Hematopoietic multipotent progenitor cell (in vitro differentiated cells): ENCODE measurements at places on chromosomes 3 and 15. TPM values are rescaled to one million over a fixed set of nuclear protein-coding genes. Genes with fewer than 3 reads are reported as not detected.

Gene ADIPOQ
- under 0.01 TPM for total RNA-seq

Gene IL17RE
- 1.9 TPM for total RNA-seq

Gene CCR1
- total RNA-seq: 1.3 TPM

Gene FAM107A
- under 0.01 TPM for total RNA-seq

Gene LRRC2
- under 0.01 TPM for total RNA-seq

Gene DGKG
- 6.2 TPM for total RNA-seq

Gene UROC1
- under 0.01 TPM for total RNA-seq

Gene ALDH1A2
- total RNA-seq: not detected

- DNase-seq: peak; percentile 18
These were observed 1.3 kb upstream of the MEF2A start for GRCh38 chr15:99564221-99565048.

GRCh38 chr3:197023998-197024651, 5.5 kb downstream of the MELTF start:
- no peak for DNase-seq

GRCh38 chr3:123126031-123126430, 59.2 kb downstream of the PDIA5 start:
- no peak for DNase-seq

- no peak for DNase-seq
These were observed 59.0 kb upstream of the PPARG start for GRCh38 chr3:12229896-12230295.

GRCh38 chr3:163890661-163891060, 1187.6 kb downstream of the SI start:
- DNase-seq: no peak

GRCh38 chr15:62832231-62832630, 210.3 kb upstream of the TPM1 start:
- DNase-seq: no peak

DNA sequence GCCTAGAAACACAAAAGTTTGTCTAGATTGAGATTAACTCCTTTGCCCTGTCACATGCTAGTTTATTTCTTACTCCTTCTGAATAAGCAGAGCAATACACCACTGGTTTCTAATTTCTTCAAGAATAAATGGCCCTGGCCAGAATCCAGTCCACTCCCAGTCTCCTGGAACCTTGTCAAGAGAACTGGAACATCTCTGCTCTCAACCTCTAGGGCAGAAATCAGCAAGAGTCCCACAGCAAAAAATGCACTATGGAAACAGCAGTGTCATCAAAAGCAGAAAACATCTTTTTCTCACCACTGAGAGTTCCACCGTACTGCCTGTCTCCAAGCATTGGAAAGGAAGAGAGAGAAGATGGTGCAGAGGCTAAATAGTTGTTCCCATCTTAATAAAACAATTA, 35.9 kb upstream of the PPP2R3A start:
- DNase-seq: no peak

DNA sequence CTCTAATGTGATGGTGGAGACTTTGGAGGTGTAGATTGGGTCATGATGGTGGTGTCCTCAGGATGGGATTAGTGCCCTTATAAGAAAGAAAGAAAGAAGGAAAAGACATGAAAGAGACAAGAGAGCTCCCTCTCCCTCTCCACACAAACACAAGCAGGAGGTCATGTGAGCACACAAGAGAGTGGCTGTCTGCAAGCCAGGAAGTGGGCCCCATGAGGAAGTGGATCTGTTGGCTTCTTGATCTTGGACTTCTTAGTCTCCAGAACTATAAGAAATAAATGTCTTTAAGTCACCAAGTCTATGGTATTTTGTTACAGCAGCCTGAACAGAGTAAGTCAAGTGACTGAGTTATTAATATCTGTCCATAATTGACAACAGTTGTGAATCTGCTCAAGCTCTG, 17.1 kb downstream of the IQCB1 start:
- no peak for DNase-seq

DNA sequence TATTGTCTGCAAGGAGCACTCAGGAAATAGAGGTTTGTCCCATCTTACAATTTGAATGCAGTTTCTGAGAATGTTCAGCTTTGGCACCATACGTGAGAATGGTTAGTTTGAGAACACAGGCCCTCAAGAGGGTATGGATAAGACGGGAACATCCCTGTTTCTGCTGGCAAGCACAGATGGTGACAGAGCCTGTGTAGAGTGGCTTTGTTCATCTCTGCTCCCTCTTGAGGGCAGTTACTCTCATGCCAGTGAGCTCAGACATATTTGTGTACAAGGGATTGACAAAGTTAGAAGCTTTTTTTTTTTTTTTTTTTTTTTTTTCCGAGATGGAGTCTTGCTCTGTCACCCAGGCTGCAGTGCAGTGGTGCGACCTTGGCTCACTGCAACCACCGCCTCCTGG, 71.5 kb upstream of the FILIP1L start:
- DNase-seq: no peak

DNA sequence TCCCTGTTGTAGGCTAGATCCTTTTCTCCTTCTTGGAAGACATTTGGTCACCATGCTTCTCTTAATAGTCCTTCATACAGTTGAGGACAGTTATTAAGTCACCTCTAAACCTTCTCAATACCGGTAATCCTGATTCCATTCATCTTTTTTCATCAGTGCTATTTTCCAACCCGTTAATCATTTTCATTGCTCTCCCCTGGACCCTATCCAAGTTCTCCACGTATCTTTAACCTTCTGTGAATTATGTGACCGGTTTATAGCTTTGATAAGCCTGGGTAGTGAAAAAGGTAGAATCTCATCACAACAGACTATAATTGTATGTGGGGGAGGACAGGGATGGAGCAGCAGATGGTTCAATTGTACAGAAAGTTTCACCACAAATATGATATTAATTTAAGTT, 168.5 kb downstream of the MECOM start:
- DNase-seq: no peak

DNA sequence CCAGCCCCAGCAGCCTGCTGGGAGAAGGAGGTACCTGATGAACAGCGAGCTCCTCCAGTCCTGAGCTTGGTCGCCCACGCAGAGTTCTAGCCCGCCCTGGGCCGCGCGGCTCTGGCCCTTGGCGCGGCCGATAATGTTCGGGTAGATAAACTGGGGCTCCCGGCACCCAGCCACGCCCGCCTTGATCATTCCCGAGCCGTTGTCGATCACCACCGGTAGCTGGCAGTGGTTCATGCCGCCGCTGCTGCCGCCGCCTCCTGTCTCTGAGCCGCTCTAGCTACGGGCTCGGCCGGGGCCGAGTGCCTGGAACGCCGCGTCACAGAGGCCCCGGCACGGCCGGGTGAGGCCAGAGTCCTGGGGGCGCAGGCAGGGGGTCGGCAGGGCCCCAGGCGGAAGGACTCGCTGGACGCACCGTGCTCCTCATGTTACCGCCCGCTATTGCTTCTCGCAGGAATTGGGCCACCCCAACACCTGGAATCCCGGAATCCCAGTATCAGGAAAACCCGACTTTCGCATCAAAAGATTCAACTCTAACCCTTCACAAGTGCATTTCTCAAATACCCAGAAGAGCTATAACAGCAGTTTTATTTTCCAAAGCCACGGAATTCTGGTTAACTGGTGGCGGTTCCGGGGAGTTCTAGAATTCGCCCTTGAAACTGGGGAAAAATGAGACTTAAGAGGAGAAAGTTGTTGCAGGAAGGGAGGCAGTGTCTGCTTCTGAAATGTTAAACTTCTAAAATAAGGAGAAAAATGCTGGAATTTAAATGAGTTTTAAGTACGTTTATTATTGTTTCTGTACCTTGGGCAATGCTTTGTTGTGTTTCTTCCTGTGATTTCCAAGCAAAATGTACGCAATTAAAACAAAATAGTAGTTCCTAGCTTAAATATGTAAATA, at the start of gene ACTRT3:
Gene ACTRT3 (minus strand): TSS at position 275 of the 895 bp plus-strand sequence. CDS start 41 bp downstream, at position 234.
- DNase-seq: peak; percentile 69
